HCEC 1CT (cell line): ENCODE measurements at places on chromosomes 3 and 15.

DNA sequence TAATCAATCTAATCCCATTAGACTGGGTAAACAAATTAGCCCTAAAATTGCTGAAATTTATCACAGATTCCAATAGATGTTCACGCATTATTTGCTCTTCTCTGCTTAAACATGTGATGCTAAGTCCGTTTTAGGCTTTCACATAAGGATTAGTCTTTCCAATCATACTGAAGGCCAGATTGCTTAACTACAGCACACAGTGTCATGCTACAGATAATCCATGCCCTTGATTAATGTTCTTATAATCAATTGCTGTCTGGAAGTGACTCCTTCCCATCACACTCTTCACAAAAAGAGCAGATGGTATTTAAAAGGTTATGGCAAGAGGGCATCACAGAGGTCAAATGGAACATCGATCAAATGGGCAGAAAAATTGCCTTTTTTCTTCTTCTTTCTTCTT lies 471.5 kb upstream of the ROBO1 start:
- DNase-seq = no peak

DNA sequence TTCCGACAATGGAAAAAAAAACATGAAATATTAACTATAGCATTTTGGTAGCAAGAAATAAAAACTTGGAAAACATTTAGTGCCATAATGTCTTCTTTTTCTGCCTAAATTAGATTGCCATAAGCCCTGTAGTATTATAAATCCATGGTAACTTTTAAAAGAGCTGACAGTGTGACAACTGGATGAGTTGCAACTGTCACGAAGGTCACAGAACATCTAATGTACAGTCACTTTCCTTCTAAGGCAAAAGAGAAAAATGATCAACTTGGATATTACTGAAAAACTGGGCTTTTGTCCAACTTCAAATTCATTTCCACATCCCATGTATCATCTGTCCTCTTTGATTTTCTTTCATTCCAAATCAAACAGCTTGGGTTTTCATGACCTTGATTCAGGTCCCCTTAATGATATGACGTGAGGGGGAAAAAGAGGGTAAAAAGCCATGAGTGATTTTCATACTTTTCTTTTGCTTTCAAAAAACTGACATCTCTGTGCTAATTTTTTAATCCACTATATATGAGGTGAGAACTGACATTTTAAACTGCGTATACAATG lies 602 bp downstream of the CPB1 start:
- DNase-seq = no peak

DNA sequence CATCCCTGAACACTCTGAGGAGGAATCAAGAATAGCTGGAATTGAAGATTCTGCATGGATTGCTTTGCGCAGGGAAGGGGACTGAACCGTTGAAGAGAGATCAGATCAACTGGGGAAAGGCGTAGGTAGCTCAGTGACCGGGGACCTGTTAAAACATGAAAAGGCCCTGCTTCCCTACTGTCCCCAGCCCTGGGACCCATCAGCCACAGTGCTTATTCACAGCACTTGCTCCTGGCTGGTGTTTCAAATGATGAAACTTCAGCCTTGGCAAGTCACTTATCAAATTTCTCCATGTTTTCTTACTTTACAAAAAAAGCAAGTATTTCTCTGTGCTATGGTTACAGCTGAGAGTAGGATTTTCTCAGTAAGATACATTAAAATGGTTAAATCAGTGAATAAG lies 199.3 kb downstream of the MEIS2 start:
- DNase-seq = no peak

GRCh38 chr15:73483053-73483452 lies 40.1 kb downstream of the REC114 start:
- no peak for DNase-seq

GRCh38 chr3:196238612-196239560 lies 22.6 kb downstream of the SLC51A start:
- DNase-seq = no peak

DNA sequence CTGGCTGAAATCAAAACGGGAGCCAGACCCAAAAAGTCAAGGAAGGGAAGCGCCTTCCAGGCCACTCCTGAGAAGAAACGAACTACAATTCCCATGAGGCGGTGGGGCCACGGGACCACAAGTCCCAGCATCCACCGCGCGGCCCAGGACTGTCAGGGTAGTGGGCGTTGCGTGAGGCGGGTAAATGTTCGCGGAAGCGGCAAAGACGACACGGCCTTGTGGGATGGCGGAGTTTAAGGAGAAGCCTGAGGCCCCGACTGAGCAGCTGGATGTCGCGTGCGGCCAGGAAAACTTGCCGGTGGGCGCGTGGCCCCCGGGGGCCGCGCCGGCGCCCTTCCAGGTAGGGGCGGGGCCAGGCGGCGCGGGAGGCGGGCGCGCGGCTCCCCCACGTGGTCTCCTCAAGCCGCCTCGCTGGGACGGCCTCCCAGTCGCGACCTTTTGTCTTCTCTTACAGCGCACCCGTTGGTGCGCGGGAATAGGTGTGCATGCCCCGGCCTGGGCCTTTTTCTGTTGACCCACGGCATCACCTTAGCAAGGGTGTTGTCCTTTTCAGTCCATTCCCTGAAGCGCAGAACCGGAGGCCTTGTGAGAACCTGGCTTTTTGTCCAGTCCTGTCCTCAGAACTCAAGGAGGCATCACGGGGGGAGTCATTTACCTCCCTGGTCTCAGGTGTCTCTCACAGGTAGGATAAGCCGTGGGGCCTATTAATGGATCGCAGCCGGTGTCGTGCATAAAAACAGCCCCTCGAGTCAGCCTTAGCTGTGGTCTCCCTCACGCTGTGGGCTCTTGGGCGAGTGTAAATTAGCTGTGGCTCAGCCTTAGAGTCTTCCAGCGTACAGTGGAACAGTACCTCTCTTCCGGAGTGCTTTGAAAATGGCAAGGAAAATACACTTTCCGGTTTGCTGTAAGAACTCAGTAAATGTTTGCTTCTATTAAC lies at the start of gene SETMAR:
Gene SETMAR, plus strand, starts transcription at position 183 of the 937 bp plus-strand sequence. Its CDS starts 2 bp downstream, at position 185.
- DNase-seq = peak; percentile 75

DNA sequence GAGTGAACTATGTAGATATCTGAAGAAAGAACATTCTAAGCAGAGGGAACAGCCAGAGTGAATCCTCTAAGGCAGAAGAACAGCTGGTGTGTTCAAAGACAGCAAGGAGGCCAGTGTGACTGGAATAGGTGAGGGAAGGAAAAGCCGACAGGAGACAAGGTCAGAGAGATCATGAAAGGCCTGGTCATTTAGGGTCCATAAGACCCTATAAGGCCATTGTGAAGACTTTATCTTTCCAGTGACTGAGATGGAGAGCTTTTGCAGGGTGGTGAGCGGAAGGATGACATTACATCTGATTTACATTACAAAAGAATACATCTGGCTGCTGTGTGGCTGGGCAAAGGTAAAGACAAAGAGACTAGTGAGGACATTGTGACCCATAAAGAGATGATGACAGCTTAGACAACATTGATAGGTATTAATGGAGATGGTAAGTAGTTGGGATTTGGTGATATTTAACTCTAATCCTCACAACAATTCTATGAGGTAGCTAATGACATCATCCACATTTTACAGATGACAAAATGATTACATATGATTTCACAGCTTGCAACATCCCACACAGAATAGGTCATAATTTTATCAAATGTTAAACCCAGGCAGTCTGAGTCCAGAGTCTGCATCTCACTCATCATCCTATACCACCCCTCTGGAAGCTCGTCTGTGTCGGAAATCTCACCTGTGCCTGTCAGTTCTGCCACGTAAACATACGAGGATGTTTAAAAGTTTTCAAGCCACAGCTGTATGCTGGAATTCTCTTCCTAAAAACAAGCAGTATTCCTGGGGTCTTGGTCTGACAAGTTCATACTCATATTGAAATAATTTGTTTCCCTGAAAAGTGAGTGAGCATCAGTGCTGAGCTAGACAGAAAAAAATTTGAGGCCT lies 70.2 kb upstream of the PIK3R4 start:
- DNase-seq = no peak

DNA sequence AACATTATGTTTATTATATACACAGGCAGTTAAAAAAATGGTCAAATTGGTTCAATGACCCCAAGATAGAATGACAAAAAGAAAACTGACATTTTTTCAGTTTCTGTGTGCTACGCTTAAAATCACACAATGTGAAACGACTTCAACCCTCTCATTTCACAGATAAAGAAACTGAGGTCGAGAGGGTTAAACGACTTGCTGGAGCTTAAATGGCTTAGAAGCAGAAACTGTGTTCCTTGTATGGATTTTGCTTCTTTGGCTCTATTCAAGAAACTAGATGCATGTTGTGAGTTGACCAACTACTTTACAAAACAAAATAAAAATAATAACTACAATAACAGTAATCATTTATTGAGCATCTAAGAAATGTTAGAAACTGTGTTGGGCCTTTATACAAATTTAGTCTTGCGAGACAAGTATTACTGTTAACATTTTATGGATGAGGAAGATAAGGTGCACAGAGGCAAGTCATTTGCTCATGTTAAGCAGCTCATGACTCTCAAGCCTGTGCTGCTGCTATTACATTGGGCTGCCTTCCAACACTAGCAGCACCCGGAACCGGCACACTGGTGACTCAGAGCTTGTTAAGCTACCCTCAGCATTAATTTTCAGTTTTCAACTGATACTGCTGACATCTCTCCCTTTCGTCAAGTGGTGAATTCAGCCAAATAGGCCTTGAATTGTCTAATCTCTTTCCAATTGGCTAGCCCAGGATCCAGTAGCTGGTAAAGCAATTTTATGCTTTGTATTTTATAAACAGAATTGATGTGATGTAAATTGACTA lies 487.6 kb downstream of the NAALADL2 start:
- peak; percentile 87 for DNase-seq

GRCh38 chr3:189393598-189393997 lies 221.8 kb downstream of the TPRG1 start:
- DNase-seq = peak; percentile 51

GRCh38 chr3:131075632-131076328 lies 49.1 kb downstream of the NEK11 start:
- DNase-seq = no peak

- DNase-seq = peak; percentile 18
Measured at GRCh38 chr3:115922681-115923347, 299.5 kb downstream of the GAP43 start.

GRCh38 chr15:68614286-68615035 lies 35.7 kb downstream of the CORO2B start:
- no peak for DNase-seq

DNA sequence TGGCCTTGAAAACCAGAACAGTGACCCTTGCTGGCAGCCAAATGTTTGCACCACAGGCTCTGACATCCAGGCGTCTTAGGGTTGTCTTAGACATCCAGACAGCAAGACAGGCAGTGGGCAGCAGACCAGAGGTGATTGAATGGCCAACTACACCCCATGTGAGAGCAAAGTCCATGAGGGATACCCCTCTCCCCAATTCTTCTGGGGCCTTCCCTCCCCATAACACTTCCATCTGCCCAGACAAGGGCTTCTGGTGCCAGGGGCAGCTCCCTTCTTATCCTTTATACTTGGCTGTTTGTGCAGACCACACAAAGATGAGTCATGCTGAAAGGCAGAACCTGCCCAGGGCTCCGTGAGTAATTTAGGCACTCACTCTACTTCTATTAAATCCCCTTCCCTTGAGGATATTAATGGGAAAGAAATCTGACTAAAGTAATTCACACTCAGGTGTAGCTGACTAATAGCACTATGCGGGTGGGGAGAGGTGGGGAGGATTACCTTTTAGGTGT lies 257.9 kb downstream of the UACA start:
- peak; percentile 80 for DNase-seq

- DNase-seq = no peak
Measured at GRCh38 chr3:33006081-33006480, 54.6 kb downstream of the CCR4 start.

- DNase-seq = peak; percentile 97
Measured at GRCh38 chr3:58047826-58048225, 39.6 kb downstream of the FLNB start.

DNA sequence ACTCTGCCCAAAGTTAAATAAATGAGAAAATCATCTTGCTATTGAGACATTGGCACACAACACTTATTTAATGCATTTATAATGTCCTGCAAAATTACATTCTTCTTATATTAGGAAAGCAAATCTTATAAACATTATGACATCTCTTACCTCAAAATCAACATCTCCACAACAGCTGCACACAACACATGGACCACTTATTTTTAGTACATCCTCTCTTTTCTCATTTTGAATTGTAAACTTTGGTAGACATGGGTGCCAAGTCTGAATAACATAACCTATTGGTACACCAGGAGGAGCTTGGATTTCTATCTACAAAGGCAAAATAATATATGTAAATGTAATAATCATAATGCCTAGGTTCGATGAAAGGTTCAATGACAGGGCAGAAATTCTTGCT lies 23.0 kb downstream of the PLSCR1 start:
- peak; percentile 44 for DNase-seq

DNA sequence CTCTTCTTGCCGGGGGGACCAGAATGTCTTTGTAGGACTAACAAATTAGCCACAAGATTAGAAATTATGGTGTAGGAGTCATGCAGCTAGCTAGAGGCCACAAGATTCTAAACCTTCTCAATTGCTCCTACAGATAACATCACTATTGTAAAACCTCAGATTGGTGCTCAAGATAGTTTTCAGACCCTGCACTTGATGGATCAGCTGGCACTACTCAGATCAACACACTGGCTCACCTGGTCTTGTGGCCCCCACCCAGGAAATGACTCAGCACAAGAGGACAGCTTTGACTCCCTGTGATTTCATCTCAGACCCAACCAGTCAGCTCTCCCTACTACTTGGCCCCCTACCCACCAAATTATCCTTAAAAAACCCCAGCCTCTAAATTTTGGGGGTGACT lies 124.1 kb upstream of the RASGRP1 start:
- DNase-seq = no peak

DNA sequence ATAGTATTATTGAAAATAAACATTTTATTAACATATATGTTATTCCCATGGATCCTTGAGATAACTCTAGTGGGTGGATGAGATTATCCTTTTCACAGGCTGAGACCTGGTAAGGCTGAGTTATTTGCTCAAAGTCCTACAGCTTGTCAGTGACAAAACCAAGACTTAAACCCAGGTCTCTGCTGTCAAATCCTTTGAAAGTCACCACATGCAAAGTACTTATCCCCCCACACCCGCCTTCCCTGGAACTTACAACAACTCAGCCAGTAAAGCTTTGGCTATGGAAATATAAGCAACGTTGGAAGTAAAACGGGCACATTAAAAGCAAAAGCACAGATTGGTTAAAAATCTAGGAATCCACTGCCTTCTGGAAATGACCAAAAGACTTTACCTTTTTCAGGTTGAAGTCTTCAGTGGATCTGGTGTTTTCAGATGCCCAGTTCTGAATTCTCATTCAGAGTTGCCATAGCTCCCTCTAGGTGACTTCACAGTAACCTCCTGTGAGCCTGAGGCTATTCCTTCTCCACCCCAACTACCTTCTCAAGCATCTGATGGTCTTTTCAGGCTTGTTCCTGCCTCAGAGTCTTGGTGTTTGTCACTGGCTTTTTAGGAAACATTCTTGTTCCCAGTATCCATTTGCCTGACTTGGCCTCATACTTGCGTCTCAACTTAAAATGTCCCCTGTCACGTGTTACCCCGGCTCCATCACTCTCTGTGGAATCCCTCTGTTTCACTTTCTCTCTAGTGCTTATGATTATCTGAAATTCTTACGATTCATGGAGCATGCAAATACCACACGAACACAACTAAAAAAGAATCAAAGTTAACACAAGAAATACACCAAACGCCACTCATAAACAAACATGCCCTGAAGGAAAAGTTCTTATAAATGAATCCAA lies 131.2 kb downstream of the MAGI1 start:
- no peak for DNase-seq

- no peak for DNase-seq
Measured at GRCh38 chr3:46335541-46335940, 18.4 kb upstream of the CCR2 start.
